ENCODE measurements at places on chromosomes 2 and 18.

- DNase-seq: no peak
These were observed 16.8 kb upstream of the ATP8B1 start for GRCh38 chr18:57819671-57820460.

DNA sequence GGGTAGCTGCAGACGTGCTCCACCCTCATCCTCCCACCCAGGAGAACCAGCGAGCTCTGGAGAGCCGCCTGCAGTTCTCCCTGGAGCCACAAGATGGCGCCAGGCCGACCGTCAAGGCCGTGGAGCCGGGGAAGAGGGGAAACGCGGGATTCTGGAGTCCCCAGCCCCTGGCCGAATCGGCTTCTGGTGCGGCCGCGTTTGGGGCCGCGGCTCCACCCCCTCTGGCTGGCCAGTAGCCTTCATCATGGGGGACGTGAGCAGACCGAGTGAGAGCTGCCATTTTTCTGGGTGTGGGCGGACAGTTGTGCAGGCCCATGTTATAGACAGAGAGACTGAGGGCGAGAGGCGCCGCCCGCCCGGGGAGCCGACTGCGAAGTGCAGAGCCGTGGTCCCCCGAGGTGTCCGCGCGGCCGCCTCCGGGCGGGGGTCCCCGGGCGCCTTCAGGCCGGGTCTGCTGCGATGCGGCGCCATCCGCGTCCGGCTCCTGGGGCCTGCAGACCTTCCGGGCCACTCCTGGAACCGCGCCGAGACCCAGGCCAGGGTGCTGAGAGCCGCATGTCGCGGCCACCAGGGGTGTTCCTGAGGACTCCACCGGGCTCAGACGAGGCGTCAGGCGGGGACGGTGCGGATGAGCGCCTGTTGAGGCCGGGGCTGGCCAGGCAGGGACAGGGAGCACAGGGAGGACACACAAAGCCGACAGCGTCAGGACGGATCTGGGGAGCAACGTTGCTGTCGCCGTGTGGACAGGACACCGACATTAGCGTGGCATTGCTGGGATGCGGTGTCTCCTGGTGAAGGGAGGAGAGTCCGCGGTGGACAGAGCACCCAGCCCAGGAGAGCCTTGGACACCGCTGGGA lies 418.2 kb upstream of the HS6ST1 start:
- peak; percentile 66 for DNase-seq

GRCh38 chr2:128416109-128416785 lies 97.6 kb upstream of the HS6ST1 start:
- DNase-seq: no peak

- no peak for DNase-seq
These were observed 124.2 kb upstream of the REV1 start for GRCh38 chr2:99613980-99614379.

DNA sequence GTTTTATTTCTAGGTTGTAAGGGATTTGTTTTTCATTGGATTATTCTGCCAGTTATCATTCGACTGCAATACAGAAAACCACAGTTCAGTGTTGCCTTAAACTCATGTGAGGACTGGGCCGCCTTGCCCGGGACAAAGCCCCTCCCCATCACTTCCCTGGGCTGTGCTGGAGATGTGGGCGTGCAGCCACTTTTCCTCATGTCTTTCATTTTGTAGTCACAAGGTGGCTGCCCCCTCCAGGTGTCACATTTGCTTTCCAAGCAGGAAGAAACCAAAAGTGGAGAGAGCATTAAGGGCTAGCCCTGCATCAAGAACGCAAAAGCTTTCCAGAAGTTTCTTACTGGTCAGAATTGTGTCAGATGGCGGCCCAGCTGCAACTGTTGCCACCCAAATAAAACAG lies 492.5 kb upstream of the ID2 start:
- DNase-seq: no peak

GRCh38 chr2:16417726-16418125 lies 247.9 kb downstream of the CYRIA start:
- DNase-seq: no peak

GRCh38 chr18:73235491-73235890 lies 367.7 kb upstream of the NETO1 start:
- DNase-seq: no peak

GRCh38 chr18:58699551-58699950 lies 28.3 kb downstream of the MALT1 start:
- no peak for DNase-seq

DNA sequence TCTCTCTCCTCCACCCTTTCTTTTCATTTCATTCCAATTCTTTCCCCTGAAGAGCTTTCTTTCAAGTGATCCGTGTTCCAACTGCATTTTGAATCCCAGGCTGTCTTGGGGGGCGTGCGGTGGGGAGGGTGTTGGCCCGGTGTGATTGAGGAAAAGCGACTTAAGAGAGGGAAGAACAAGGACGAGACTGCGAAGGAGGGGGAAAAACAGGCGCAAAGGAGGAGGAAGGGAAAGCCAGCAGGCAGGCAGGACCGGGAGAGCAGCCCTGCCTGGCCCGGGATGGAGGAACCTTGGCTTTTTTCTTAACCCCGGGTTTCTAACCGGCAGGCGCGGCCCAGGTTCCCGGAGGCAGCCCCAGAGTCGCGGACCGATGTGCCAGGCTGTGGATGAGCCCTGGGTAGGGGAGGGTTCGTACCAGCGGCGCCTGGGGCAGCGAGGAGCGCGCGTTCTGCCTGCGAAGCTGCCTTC lies 1.3 kb downstream of the ADCYAP1 start:
- DNase-seq: no peak

GRCh38 chr2:20196657-20197161 lies 28.2 kb downstream of the SDC1 start:
- no peak for DNase-seq

- DNase-seq: no peak
These were observed 758.4 kb upstream of the KLHL29 start for GRCh38 chr2:22626621-22627020.

DNA sequence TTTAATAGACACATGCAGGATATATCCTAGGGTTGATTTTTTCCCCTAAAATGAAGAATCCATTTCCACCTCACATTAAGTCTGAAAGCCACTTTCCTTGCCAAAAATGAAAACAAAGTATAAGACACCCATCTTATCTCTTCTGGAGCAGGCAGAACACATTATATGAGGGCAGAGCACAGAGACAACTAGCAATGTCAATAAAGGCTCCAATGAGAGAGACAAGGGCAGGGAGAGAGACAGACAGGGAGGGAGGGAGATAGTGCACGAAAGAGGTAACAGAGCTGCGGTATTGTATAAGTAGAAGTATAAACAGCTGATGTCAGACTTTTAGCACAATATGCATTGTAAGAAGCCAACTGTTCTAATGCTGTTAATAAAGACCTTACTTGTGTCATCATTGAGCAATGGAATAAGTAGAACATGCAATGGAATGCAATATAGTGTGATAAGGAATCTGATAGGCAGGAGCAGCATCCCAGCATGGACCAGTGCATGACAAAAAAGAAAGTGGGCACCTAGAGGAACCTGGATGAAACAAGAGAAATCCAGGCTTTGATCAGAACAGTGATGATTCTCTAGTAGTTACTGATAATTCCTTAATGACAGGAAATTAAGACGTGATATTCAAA lies 150.6 kb upstream of the TCF4 start:
- DNase-seq: no peak

DNA sequence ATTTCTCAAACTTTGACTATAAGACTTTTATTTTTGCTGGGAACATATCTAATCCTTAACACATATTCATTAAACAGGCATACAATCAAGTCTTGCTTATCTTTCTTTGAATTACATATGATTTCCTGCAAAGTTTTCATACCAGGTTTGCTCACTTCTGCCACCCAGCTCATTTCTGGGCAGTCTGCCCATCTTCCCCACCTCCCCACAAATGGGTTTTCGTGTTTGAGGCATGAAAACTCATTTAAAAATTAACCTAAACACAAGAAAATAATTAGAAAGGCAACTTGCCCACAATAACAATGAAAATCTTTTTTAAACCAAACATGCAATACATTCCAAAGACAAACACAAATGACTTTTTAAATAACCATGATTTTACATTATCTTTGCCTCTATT lies 3.4 kb downstream of the CHST9 start:
- no peak for DNase-seq

GRCh38 chr2:31012406-31012805 lies 125.8 kb downstream of the GALNT14 start:
- DNase-seq: no peak

DNA sequence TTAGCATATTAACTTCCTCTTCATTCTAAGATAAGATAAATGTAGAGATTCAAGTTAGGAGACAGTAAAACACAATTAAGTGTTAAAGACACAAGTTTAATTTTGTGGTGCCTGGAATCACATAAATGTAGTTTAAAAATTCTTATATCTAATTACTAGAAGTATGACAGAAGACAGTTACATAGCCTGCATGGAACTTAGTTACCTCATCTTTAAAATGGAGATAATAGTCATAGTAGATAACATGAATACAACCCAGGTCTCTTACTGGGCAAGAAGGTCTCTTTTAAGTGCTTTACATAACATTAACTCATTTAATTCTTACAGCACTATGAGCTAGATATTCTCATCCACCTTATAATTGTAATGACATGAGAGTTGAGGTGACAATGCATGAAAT lies 15.1 kb downstream of the GALNT13 start:
- no peak for DNase-seq

GRCh38 chr2:64133354-64133753 lies 10.9 kb downstream of the PELI1 start:
- no peak for DNase-seq

DNA sequence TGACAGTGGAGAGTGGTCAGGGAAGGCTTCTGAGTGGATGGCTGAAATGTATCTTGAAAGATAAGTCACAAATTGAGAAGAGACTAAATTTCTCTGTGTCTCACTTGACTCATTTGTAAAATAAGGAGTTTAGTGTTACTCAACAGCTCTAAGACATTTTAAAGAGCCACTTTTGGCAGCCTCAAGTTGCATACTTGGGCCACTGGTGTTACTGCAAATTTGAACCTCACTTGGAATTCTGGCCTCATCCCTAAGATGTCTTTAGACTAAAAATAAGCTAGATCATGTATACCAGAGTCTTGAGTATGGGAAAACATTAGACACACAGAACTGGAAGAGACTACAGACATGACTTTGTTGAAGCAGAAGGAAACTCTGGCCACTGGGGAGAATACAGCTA lies 4.5 kb upstream of the MTLN start:
- no peak for DNase-seq

GRCh38 chr2:190843890-190844699 lies 36.5 kb upstream of the GLS start:
- DNase-seq: no peak

DNA sequence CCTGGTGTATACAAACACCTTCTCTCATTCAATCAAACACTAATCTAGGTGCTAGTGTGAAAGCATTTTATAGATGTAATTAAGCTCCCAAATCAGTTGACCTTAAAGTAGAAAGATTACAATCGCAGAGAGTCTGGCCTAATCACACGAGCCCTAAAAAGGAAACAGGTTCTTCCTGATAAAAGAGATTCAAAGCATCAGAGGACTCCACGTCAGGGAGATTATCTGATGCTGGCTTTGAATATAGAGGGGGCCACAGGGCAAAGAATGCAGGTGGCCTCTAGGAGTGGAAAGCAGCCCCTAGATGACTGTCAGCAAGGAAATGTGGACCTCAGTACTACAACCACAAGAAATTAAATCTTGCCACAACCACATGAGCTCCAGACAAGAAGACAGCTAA lies 28.2 kb upstream of the ZC3H15 start:
- no peak for DNase-seq

DNA sequence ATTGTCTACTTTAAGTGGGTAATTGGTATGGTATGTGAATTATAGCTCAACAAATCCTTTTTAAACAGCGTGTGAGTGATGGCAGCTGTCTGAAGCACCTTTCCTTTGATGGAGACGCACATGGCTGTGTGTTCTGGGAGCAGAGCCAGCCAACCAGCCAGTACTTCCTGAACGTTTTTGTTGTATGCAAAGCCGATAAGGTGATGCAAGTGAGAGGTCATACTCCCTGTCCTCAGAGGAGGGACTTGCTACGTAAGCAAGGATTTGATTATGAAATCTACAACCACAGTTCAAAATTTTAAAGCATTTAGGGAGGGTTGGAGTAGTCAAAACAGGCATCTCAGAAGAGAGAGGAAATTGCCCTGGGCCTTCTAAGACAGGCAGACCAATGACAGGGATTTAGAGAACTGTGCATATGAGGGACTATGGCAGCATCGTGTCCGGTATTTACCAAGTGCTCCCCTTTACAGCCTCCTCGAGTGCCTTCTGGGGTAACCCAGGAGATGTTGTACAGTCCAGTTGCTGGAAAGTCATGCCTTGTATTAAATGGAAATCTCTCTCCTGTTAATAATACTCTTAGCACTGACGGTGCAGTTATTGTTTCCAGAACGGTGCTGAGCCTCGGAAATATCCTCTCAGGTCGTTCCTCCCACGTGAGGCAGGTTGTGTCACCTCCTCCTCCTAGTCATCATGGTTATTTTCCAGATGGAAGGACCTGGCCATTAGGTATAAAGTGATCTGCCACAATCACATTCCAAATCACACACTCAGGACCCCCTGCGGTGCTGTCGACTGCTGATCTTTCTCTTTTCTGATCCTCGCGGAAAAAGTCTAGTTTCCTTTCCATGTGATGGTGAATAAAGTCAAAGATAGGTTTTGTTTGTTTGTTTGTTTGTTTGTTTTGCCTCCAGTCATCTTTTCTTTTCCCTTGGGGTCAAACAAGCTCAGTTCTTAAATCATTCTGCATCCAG lies 28.4 kb downstream of the ARHGEF4 start:
- no peak for DNase-seq

GRCh38 chr2:167386694-167387093 lies 498.4 kb downstream of the XIRP2 start:
- no peak for DNase-seq

DNA sequence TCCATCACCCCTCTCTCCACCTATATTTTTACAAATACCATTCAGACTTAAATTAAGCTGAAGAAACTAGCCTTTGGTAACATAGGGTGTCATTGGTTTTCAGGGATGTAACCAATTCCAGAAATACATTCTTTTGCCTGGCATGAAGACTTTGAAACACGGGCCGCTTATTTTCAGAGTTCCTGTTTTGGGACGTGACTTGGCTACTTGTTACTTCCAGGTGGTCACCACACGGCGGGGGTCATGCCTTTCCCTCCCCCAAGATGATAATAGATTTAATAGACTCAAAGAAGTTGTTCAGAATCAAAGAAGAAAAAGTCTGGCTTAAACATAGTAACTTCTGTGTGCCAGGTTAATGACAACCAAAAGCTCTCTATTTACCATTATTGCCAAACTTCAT lies 110.6 kb downstream of the SEPTIN10 start:
- no peak for DNase-seq

DNA sequence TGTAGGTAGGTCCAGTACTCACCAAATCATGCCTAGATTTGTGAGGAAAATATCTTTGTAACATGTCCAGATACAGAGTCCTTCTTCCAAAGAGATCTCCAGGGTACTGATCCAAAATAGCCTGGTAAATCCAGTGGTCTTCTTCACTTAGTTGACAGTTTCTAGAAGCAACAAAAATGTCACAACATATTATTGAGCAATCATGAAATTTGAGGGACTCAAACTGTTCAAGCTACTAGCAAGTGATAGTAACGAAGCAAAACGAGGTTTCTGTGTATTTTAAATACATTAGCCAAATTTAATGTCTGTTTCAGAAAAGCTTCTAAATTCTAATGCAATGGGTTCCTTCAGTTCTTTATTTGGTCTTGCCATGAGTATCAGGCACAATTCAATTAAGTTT lies 142.8 kb downstream of the CCDC148 start:
- DNase-seq: no peak
